Activated effector memory CD4-positive, alpha-beta T cell treated with Interleukin-2 at 50 U/mL for 16 hours (primary cell): ENCODE measurements at places on chromosomes 7 and 10.

GRCh38 chr10:74451127-74451829 is 300.3 kb downstream of the ADK start:
- DNase-seq, result no peak

GRCh38 chr7:132345543-132346129 is 230.6 kb downstream of the PLXNA4 start:
- DNase-seq, result no peak

GRCh38 chr7:129748356-129749109 is 137.0 kb downstream of the NRF1 start:
- DNase-seq, result no peak

- no peak for DNase-seq
Observed at GRCh38 chr7:21146642-21147423, 281.1 kb upstream of the SP4 start.

DNA sequence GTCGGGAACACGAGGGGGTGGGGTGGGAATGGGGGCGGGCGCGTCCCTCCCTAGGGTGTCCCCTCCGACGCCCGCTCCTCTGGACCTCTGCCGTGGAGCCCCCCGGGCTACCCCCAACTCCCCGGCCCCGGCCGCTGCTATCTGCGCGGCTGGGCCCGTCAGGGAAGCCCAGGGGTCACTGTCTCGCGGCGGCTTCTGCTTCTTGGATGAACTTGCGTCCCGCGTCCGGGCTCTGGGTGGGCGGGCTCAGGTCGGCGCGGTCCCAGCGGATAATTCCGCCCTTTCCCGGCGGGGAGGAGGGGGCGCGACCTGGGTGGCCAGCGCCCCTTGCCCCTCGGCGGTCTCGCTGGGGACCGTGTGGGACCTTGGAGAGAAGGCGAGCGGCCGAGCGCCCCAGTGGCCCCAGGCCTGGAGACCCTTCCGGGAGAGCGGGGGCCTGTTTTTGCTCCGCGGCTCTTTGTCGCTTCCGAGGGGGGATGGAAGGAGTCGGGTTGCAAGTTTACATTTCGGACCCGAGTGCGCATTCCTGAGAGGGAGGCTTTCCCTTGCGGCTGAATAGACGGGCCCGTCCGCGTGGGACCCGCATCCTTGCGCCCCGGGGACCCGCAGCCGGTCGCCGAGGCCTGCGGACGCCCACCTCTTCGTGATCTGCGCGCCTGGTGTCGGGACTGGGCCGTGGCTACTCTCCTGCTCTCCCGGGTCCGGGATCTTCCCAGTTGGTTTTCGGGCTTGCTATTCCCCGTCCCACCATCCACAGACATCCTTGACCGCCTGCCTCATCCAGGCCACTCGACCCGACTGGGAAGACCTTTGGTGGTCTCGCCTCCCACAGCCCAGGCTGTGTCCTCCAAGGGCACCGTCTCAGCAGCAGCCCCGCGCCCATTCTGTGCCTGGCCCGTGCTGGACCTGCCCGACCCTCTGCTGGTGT is 812 bp downstream of the DOCK1 start:
- no peak for DNase-seq

DNA sequence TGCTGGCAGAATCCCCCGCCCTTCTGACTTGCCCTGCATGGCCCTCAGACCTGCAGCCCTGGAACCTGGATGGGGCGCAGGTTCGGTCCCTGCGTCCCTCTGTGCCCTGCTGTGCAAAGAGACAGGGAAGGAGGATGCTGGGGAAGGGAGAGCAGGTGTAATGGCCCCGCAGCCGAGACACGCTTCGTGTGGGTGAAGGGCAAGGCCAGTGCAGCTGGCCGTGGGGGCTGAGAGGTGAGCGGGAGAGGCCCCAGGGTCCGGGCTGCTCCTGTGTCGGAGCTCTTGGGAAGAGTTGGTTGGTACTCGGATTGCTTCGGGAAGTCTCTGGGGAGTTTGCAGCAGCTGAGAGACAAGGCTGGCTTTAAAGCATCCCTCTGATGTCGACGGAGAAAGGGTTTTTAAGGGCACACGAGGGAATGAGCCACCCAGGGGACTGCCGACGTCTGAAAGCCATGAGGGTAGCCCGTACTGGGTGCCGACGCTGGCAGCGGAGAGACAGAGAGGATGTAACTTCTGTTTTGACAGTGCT is 6.5 kb downstream of the ELFN1 start:
- no peak for DNase-seq

- DNase-seq, result no peak
Observed at GRCh38 chr10:53543410-53543809, 770.8 kb upstream of the MBL2 start.

- DNase-seq, result no peak
Observed at GRCh38 chr10:102945962-102946361, 27.9 kb downstream of the CNNM2 start.

- DNase-seq, result no peak
Observed at GRCh38 chr7:132571970-132572369, 4.3 kb downstream of the PLXNA4 start.

GRCh38 chr10:26311383-26311940 is 94.9 kb downstream of the GAD2 start:
- DNase-seq, result no peak

GRCh38 chr10:109774121-109774440 is 149.2 kb downstream of the XPNPEP1 start:
- DNase-seq, result no peak

- DNase-seq, result no peak
Observed at GRCh38 chr7:142476077-142476476, 218.2 kb upstream of the PRSS58 start.

- no peak for DNase-seq
Observed at GRCh38 chr7:73635428-73636200, 11.3 kb upstream of the MLXIPL start.

GRCh38 chr10:69073026-69073425 is 14.9 kb upstream of the SRGN start:
- no peak for DNase-seq

DNA sequence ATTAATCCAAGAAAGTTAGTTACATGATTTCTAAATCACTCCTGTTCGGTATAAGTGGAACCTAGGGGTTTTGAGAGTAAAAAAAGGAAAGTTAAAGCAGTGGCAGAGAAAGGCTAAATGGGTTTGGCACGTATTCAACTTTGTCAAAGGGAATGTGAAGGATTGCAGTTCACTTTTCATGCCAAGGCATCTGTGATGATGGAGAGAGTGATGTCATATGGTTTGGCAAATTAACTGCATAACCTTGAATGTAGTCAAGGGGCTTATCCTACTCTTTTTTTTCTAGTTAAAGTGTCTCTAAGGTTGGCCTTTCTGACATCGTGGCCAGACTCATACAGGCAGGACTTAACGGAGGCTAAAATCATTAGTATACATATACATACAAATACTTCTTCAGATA is 277.8 kb downstream of the EXOC4 start:
- no peak for DNase-seq

GRCh38 chr7:85583131-85583953 is 396.5 kb upstream of the SEMA3D start:
- DNase-seq, result no peak

GRCh38 chr7:116708248-116708647 is 36.3 kb downstream of the MET start:
- DNase-seq, result no peak

DNA sequence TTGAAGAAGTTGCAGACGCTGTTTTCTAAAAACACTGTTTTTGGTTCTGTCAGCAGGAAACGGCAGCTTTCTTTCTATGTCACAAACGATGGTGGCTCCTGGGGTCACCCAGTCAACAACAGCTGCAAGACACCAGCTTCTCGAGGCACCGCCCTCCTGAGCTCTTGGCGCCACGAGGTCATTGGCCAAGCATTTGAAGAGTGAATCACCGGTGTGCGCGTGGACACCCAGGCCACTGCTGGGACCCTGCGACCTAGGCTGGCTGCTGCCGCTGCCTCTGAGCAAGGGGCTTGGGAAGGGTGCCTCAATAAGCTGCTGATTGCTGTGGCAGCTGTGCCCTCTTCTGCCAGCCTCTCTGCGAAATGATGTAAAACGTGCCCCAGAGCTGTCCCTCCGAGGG is 22.5 kb upstream of the VIPR2 start:
- DNase-seq, result no peak

GRCh38 chr7:29090836-29091601 is 55.3 kb downstream of the CPVL start:
- no peak for DNase-seq

DNA sequence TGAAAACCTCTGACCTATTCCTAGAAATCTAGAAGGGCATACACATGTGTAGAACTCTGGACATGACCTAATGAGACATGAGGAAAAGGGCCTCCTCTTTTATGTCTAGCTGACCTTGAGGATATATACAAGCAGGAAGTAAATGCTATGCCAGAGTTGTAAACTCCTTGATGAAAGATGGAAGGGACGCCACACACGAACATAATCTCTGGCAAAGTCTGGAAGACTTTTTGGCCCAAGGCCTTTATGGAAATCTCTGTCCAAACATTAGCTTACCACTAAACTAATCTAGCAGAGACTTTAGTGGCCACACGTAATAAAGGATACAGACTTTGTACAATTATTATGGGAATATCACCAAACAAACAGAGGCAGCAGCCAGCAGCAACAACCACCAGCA is 138.1 kb upstream of the THSD7A start:
- DNase-seq, result no peak

DNA sequence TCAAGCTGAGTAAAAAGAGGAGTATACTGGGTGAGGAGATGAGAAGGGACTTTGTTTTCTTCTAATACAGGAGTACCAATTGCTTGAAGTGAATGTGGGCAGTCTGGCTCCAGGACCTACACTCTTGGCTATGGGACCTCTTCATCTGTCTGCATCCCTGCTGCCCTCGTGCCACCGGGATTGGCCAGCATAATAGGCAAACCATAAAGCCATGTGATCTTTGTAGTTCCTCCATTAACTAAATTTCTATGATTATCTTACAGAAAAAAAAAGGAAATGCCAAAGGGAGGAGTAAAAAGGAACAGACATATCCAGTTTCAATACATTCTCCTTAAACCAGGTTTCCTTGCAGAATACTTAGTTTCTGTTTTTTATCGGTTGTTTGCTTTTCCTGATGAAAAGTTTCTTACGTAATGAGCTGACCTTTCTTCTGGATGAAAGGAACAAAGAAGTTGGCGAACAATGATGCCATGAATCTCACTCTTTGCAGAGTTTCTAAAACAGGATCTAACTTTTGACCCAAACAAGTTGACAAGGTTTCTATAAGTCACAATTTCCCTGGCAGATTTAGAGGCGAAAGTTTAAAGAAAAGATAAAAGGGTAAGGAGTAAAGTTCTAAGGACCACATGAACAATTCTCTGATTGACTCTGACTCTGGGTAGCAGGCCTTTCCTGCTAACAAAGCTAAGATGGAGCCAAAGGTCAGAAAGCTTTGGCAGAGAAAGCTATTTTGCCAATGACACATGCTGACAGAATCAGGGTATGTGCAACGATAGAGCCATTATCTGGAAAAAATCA is 54.1 kb downstream of the LAMB1 start:
- DNase-seq, result no peak

DNA sequence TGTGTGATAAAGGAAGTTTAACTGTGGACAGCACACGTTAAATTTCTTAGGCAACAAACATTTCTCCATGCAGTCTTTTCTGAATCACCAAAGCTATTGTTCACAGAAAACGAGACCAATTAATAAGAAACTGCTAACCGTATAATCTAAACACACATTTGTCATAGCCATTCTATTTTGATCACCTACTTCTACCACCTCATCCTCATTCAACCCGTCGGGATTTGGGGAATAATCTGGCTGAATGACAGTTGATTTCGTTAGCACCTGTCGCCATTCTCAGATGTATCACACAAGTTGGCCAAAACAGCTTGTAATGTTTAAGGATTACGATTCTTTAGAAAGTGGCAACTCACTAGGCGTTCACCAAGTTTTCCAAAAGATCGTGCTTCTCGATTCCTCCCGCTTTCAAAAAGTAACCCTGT is 1.2 kb downstream of the EZH2 start:
- no peak for DNase-seq

DNA sequence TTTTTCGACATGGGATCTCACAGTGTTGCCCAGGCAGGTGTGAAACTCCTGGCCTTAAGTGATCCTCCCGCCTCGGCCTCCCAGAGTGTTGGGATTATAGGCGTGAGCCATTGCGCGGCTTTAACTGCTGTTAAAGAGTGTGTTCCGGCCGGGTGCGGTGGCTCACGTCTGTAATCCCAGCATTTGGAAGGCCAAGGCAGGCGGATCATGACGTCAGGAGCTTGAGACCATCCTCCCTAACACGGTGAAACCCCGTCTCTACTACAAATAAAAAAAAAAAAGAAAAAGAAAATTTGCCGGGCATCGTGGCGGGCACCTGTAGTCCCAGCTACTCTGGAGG is 1.1 kb downstream of the RABGEF1 start:
- no peak for DNase-seq

DNA sequence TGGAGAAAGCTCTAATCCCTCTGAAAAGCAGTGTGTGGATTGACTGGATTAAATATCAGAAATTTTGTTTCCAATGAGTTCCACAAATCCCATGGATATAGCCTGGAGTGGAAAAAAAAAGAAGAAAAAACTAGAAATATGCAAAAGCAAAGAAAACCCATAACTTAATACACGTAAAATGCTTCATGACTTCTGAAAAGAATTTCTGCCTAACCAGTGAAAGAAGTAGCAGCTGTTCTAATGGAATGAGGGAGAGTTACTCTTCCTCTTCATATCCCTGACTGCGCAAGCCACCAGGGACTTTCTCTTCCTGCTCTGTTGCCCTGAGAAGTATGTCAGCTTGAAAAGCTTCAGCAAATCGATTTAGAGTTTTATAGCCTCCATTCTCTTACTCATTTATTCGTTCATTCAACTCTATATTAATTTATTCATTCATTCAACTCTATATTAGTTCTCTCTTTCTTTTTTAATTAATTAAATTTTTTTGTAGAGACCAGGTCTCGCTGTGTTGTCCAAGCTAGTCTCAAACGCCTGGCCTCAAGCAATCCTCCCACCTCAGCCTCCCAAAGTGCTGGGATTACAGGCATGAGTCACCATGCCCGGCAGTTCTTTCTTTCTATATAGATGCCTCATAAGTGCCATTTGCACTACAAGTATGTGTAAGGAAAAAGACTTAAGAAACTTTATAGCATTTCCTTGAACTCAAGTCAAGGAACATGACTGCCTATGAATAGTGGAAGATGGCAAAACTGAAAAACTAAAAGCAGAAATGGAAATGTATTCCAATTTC is 447.3 kb upstream of the NRP1 start:
- no peak for DNase-seq

DNA sequence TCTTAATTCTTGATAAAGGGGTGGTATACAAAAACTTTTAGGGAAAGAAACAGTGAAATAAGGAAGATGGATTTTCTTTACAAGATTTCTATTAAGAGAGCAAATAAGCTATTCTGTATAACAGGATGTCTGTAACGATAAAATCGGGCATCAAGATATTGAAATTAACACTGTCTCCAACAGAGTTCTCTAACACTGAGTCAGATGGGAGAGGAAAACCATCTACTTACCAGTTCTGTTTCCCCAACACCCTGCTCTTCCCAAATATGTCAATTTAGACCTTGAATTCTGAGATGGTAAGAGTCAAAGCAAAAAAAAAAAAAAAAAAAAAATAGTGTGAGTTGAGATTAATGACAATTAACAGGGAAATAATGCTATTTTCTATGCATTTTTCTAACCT is 23.0 kb downstream of the SMURF1 start:
- DNase-seq, result no peak
